Testis (tissue), 5 donors: ENCODE measurements at places on chromosomes 13 and 19.

GRCh38 chr13:99086267-99087097, 108.6 kb upstream of the DOCK9 start:
- H3K4me1 ChIP-seq, result peaks cover 5% of the 10 kb centered on the region
- peak overlapping the region; percentile 80 for H3K27ac ChIP-seq
- no peaks in the 10 kb centered on the region for H3K36me3 ChIP-seq
- DNase-seq, result peak; percentile 24
- no peaks in the 10 kb centered on the region for H3K27me3 ChIP-seq

DNA sequence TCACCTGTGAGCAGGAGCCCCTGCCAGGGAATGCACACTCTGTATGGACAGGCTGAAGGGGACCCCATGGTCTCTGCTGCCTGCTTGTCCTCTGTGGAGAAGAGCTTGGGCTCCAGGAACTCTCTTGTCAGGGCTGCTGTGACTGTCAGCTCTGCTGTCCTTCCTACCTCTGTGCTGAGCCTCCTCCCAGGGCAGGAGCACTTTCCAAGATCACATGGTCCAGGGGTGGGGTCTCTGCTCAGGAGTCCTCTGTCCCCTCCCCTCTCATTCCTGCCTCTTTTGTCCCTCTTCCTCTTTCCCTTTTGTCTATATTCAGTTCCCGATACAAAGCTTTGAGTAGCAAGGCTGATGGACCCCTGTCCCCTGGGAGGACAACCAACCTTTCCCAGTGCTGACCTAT, at the start of gene CEACAM7:
Gene CEACAM7 (minus strand): TSS at position 173 of the 400 bp plus-strand sequence. CDS start 105 bp downstream, at position 68.
- no peak within 1 kb of the TSS for H3K4me3 ChIP-seq
- DNase-seq, result no peak
- H3K27me3 ChIP-seq, result no peaks in the 10 kb centered on the region
- no peaks in the 10 kb centered on the region for H3K36me3 ChIP-seq

DNA sequence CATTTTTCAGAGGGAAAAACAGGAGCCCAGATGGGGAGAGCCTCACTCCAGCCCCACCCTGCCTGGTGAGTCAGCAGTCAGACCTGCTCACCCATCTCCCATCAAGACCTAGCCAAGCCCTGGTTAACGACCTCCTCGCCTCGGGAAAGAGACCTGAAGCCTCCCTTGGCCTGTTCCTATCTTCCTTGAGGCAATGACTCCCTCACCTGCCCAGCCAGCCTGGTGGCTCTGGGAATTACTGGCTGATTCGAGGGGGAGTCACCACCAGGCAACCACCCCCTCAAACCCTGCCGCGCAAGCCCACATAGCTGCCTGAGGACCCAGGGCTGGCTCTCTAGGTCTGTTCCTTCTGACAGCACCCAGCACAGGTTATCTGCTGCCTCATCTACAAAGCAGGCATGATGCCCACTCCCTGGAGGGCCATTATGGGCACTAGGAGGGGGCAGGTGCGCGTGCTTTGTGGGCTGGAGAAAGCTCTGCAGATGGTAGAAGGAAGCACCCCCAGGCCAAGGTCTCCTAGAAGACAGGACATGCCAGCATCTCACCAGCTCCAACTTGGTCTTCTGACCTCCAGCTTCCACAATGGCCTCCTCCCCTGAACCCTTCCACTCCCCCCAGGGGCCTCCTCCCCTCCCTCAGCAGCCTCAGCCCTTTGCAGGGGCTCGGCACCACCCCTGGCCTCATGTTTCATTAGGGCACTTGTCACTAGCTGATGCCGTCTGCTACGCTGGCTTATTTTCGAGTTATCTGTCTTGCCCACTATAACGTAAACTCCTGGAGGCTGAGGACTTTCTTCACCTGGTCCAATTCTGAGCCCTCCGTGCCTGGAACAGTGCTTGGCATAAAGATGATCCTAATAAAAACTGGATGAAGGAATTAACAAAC, 10.4 kb downstream of the DEDD2 start:
- no peaks in the 10 kb centered on the region for H3K27me3 ChIP-seq
- no peaks in the 10 kb centered on the region for H3K4me1 ChIP-seq

- no peaks in the 10 kb centered on the region for H3K36me3 ChIP-seq
- H3K27ac ChIP-seq, result no peak overlapping the region
- H3K4me1 ChIP-seq, result no peaks in the 10 kb centered on the region
- no peak for DNase-seq
- H3K4me3 ChIP-seq, result no peak overlapping the region
Measured at GRCh38 chr13:53100394-53101063, 71.9 kb downstream of the OLFM4 start.
